ENCODE measurements at places on chromosomes 7 and 10.

DNA sequence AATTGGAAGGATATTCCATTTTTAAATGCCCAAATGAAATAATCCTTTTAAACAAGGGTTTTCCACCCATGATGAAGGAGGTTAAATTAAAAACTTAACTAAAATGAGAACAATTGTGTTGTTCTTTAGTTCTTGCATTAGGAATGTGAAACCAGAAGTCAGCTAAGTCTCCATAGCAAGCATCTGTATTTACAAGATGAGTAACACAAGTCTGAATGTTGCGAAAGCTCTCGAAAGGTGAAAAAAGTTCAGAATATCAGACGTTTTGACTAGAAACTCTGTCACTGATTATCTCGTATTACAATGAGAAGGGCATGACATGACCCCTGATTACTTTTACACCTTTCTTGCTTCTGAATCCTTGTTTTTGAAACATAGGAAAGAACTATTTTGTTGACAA lies 149.6 kb downstream of the BICC1 start:
- peak; percentile 94 for DNase-seq

DNA sequence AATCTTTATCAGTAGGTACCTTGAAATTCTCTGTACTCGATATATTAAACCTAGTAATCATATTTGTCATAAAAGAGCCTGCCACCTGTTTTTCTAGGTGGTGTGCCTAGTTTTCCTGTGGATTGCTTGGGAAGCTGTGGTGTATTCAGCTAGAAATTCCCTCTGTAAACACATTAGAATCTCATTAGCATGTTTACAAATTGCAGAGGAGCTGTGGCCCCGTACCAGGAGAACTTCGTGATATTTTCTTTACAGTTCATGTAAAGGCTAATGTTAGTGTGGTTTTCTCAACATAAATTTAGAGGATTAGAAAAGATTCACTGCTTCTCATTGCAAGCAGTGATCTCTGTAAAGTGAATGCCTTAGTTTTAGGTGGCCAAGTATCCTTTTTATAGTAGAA lies 144.7 kb downstream of the CCSER2 start:
- DNase-seq: no peak

- no peak for DNase-seq
These were observed 59.4 kb downstream of the WAPL start for GRCh38 chr10:86461963-86462804.

GRCh38 chr7:23430893-23431259 lies 39.4 kb downstream of the IGF2BP3 start:
- DNase-seq: peak; percentile 3

GRCh38 chr10:114274616-114275453 lies 35.8 kb downstream of the VWA2 start:
- DNase-seq: no peak

DNA sequence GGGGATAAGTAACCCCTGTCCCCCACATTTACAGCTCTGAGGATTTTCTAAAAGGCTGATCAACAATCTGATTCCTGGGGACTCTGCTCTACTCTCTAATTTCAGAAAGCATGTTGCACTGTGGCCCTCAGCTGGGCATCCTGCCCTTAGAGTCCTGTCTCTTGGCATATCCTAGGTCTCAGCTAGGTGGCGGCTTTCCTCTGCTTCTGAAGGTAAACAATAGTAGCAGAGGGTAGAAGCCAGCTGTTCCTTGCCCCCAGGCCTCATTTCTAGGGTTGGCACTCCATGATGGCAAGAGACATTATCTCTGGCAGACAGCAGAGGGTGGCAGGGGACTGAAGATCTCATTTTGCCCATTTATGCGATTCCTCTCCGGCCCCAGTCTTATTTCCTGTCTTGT lies 77.0 kb downstream of the ADCYAP1R1 start:
- DNase-seq: peak; percentile 5

All from GM23248 (cell line).